ENCODE measurements at places on chromosomes 12 and 14.

- no peak for DNase-seq
Measured at GRCh38 chr14:75393794-75394193, 34.0 kb upstream of the JDP2 start.

- DNase-seq, result no peak
Measured at GRCh38 chr14:36996133-36996856, 176.1 kb downstream of the SLC25A21 start.

- no peak for DNase-seq
Measured at GRCh38 chr12:78226763-78227162, 396.1 kb downstream of the NAV3 start.

GRCh38 chr12:1369938-1370500 is 224.4 kb downstream of the FBXL14 start:
- no peak for DNase-seq

GRCh38 chr12:6725350-6725749 is 1.5 kb downstream of the COPS7A start:
- DNase-seq, result no peak

DNA sequence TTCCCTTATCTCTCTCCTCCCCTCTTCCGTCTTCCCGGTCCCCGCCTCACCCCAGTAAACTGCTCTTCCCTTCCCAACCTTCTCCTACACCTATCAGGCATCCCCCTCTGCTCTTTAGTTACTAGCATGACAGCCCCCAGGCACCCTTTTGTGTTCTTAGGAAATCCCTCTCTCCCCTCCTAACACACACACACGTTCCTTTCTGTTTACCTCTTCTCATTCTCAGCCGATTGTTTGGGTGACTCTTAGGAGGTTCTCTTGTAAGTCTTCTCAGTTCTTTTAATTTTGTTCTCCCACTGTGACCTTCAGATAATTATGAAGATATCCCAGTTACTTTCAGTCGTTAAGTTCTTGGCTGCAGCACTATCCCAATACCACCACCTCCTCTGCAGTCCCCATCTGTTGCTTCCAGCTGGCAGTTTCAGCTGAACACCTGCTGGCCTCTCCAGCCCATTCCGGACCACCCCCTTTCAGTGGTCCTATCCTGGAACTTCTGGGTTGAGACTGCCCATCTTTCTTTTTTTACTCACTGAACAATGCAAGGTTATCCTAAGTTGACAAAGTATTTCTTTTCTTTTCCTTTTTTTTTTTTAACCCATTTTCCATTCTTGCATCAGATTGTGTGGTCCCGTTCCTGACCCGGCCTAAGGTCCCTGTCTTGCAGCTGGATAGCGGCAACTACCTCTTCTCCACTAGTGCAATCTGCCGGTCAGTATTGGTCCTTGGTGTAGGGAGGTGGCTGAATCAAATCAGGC is 711 bp downstream of the MARS1 start:
- DNase-seq, result no peak

DNA sequence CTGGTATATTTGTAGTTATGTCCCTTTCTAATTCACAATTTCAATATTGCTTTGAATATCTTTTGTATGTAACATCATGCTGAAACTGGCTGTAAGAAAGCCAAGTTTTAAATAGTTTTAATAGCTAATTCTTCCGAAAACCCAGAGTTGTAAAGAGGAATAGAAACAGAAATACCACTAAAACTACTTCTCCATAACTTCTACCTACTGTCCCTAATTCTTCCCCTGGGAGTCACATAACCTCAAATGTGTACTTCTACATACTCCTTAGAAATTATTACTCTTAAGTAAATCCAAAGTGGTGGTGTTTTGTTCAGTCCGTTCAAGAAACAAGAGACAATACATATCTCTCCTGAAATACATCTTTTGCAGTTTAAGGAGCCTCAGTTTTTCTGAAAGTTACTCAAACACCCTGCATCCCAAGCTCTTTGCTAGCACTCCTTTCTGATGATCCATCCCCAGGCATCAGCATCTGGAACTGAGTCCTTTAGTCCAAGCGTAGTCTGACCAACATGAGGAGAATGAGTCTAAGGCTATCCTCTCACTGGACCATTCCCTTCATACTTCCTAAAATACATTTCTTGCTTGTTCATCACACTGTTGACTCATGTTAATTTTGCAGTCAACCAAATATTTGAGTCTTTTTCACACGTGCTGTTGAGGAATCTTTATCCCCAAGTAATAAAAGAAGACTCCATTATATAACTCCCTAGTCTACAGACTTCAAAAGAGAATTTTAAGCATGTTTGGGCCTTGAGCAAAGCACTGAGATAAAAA is 214.3 kb upstream of the NUDT4 start:
- no peak for DNase-seq

- no peak for DNase-seq
Measured at GRCh38 chr12:1912580-1913376, 5.7 kb downstream of the CACNA2D4 start.

GRCh38 chr14:102182190-102182589 is 42.5 kb downstream of the WDR20 start:
- DNase-seq, result peak; percentile 12

GRCh38 chr12:40146800-40147797 is 41.2 kb upstream of the SLC2A13 start:
- DNase-seq, result no peak

- DNase-seq, result no peak
Measured at GRCh38 chr12:11836282-11837151, 187.0 kb downstream of the ETV6 start.

GRCh38 chr12:67786086-67786485 is 137.5 kb downstream of the DYRK2 start:
- no peak for DNase-seq

DNA sequence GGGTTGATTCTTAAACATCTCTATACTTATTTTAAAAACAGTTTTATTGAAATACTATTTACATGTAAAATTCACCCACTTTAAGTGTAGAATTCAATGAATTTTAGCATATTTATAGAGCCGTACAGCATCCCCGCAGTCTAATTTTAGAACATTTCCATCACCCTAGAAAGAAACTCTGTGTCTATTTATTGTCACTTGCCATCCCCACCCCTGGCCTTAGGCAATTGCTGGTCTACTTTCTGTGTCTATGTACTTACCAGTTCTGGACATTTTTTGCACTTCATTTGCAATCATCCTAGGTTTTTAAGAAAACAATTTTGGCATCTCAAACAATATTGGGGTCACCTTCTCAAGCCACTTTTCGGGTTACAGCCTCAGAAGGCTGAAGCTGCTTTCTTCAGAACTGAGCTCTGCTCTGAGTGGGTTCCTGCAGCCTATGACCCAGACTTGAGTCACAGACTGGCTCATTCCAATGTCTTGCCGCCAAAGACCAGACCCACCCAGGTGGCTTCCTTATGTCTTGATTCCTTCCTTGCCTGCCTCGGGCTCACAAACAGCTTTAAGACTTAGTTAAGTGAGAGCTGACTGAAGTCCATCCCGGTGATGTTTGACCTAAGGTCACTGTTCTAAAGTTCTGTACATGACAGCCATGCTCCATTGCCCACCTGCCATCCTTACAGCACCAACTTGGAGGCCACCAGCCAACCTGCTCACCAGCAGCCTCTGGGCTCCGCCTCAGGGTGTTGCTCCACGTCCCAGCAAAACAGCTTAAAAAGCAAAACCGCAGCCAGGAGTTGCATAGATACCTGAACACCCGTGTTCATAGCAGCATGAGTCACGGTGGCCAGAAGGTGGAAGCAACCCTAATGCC is 131.5 kb downstream of the CHST11 start:
- no peak for DNase-seq

DNA sequence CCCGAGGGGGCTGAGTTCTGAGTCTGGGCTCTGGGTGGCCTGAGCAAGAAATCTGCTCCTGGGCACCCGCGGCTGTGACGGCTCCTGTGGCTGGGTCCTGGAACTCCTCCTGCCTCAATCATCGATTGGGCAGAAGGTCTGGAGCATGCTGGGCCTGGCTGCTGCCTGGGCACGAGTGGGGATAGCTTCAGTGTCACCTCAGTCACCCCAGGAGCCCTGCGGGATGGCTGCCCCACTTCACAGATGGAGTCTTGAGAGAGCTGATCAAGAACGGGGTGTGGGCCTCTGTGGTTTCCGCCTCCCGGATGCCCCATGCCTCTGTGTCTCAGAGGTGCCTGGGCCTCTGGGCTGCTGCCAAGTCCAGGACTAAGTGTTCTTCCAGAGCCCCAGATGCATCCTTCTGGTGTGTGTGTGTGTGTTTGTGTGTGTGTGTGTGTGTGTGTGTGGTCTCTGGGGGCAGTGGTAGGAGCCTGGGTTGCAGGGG is 185.6 kb upstream of the C14orf180 start:
- peak; percentile 78 for DNase-seq

GRCh38 chr12:6354495-6355393 is 12.9 kb upstream of the TNFRSF1A start:
- no peak for DNase-seq

GRCh38 chr12:46663318-46663717 is 162.5 kb downstream of the SLC38A4 start:
- no peak for DNase-seq

GRCh38 chr14:81435391-81436295 is 35.5 kb upstream of the STON2 start:
- DNase-seq, result no peak

DNA sequence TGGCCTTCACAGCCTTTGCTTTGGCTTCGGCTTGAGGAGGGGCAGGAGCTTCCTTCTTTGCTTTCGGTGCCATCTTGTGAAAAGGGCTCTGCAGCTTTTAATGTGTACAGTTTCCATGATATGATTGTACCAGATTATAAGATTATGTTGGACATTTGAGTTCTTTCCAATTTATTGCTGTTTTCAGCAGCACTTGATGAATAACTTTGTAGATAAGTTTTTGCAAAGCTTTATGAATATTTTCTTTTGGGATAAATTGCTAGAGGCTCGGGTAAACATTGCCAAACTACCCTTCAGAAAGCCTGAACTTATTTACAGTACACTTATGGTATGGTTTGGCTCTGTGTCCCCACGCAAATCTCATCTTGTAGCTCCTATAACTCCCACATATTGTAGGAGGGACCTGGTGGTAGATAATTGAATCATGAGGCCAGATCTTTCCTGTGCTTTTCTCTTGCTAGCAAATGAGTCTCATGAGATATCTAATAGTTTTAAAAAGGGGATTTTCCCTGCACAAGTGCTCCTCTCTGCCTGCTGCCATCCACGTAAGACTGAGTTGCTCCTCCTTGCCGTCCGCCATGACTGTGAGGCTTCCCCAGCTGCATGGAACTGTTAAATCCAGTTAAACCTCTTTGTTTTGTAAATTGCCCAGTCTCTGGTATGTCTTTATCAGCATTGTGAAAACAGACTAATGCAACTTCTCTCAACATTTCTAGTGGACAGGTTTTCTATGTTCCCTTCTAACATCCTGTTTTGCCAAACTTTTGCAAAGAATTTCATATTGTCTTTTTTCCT is 70.4 kb downstream of the RCOR1 start:
- DNase-seq, result no peak

DNA sequence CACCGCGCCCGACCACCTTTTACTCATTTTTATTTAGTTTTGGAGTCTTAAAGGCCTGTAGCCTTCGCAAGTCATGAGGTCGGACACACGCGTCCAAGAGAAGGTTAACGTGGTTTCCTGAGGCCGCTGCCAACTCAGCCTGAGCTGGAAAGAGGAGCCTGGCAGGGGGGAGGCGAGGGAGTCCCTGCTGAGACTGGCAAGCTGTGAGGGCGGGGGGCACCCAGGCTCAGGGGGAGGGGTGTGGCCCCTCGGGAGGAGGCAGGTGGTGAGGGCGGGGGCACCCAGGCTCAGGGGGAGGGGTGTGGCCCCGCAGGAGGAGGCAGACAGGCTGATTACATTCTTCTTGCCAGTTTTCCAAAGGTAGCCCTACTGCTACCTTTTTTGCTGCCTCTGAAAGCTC is 143.2 kb downstream of the PIWIL1 start:
- DNase-seq, result no peak

DNA sequence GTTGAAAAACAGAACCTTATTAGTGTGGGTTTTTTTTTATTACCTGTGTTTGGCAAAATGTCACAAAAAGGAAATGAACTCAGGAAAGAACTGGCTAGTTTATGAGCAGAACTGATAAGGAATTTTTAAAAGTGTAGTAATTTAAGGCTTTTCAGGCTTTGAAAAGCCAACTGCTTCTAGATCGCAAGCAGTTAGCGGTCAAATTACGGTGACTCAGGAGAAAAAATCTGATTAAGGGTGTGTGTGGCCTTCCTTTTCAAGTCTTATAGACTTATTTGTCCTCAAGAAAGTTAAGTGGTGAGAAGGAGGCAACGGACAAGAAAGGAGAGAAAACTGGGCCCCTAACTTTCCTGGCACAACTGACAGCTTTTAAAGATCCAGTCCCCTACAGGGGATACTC is 33.4 kb downstream of the PDZRN4 start:
- no peak for DNase-seq

DNA sequence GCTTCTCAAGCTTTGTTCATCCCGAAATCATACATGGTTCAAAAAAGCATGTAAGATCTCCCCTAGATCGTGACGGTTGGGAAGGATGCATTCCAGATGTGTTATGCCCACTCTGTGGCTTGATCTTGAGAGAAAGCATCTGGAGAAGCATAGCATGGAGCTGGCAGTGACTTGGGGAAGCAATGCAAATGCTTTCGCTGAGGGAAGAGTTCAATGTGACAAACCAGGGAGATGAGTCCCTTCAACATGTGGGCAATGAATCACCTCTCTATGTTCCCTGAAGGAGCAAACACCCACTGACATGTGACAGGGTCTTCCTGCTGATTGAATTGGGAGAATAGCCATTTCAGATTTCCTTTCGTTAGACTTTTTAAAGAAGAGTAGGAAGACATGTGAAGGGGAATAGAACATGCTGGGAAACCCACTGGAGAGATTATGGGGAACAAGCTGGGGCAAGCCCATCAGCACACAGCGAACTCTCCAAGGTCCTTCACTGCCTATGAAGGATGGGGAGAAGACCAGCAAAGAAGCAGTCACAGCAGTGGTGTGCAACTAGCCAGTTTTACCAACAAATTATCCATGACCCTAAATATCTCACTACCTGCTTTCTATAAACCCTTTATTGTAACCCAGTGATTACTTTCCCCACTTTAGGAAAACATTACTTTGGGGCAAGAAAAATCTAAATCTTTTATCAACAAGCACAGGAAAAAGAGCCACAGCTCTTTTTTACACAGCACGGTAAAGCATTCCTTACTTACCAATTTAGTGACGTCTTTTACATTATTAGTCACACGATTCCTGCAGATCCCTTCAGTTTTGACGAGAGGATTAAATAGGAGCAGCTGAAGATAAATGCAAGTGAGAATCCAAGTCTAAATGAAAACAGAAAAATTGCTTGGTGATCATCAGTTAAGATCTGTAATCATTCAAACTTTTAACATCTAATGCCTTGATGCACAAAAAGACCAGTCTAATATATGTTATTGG is 35.0 kb downstream of the KITLG start:
- no peak for DNase-seq

Data from CD8-positive, alpha-beta T cell (primary cell).